ENCODE measurements at places on chromosomes 4 and X. TPM values are rescaled to one million over a fixed set of nuclear protein-coding genes. Genes with fewer than 3 reads are reported as not detected.

The LGI2 gene
- total RNA-seq: not detected

The IL2 gene
- total RNA-seq: not detected

The PAGE2 gene
- not detected for total RNA-seq

The EIF2S3 gene
- total RNA-seq: 238 TPM

The SLC16A2 gene
- total RNA-seq: 0.07 TPM

The TMEM35A gene
- total RNA-seq: not detected
